ENCODE measurements at places on chromosomes 1 and 21.

DNA sequence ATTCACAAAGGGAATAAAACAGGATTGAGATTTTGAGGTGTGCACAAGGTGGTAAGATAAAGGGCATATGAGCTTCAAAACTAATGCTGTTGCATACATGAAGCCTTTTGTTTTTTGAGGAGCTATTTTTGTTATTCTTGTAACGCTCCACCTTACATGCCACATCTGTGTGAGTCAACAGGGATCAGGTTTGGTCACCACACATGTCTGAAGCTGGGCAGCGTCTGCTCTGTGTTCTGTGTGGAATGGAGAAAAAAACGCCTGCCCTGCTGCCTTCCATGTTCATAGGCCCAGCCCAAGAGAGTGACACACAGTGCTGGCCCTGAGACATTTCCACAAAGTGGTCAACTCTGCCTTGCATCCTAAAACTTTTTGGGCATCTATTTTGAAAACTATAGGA, 67.7 kb downstream of the MPZL1 start:
- peak; percentile 71 for DNase-seq

DNA sequence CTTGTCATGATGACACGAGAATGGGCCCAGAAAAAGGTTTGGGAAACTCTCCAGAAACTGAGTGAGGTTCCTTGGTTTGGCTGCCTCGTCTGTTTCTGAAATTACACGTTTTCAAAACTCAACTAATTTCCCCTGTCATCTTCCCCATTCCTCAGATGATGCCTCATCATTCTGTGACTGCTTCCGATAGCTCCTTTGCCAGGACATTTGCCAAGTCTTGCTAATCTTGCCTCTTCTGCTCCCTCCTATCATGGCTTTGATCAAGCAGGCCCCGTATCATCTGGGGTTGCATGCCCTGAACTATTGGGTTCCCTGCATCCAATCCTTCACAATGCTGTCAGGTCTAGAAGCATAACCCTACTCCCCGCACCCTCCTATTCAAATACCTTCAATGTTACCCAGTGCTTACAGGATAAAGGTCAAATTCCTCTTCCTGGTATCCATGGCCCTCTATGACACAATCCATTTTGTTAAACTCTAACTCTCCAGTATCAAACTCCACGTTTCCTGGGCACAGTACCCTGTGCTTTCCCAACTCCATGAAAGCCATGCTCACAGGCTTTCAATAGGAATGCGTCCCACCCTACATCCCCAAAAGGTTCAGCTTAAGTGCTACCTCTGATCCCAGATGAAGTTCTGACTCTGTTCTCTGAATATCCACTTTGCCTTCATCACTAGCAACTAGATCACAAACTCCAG, 22.2 kb upstream of the TMEM200B start:
- DNase-seq = peak; percentile 75

DNA sequence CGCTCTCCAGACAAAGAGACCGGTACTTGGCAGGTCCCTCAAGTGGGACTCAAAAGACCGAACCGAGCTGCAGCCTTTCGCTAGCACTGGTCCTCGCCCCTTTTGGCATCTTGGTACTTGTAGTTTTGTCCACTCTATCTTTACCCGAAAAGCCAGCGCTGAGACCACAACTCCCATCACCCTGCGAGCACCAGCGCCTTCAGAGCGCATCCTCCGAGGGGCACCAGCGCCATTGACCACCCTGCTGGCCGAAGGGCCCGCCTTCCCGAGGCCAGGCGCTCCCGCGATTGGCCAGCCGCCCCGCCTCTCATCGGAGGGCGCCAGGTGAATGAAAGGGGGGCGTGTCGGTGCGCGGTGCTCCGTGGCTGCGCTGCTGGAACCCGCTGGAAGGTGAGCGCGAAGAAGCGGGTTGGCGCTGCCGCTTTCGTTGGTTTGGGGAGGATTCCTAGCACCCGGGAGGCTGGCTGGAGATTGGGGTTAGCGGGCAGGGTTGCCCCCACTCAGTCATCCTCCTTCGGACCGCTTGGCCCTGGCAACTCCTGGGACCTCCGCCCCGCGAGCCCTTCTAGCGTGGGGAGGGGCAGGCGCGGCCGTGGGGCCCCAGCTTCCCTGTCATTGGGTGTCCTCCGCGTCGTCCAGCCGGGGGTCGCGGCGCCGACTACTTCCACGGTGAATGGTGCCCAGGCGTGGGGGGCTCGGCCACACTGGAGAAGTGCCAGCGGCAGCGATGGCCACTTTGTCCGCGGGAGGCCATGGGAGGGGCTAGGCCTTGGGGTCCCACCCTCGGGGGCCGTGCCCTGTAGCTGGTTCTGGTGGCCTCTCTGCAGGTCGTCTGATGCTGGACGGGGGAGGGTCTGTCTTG, at the start of gene ZBTB8B:
Gene ZBTB8B (plus strand): TSS at position 357 of the 862 bp plus-strand sequence. CDS start 5,553 bp downstream, outside the sequence.
- DNase-seq = peak; percentile 28

DNA sequence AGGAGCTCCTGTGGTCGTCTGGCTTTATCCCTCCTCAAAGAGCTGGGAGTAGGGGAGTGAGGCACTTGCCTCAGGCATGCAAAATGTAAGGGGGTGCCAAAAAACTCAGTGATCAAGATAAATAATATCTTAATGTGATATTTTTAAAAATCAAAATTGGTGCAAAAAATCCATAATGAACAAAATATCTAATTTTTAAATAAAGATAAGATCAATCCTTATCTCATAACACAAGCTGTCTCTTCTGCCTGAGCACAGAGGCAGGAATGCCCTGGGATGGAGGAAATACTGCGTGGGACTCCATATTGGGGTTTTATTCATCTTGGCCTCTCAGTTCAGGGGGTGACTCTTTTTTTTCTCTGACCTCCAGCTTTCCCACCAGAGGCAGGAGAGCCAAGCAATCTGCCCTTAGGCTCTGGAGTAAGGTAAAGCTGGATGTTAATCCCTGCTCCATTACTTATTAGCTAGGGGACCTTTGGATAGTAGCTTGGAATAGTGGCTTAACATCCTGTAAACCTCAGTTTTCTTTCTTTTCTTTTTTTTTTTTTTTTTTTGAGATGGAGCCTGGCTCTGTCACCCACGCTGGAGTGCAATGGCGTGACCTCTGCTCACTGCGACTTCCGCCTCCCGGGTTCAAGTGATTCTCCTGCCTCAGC, 77.3 kb upstream of the NFASC start:
- DNase-seq = no peak

DNA sequence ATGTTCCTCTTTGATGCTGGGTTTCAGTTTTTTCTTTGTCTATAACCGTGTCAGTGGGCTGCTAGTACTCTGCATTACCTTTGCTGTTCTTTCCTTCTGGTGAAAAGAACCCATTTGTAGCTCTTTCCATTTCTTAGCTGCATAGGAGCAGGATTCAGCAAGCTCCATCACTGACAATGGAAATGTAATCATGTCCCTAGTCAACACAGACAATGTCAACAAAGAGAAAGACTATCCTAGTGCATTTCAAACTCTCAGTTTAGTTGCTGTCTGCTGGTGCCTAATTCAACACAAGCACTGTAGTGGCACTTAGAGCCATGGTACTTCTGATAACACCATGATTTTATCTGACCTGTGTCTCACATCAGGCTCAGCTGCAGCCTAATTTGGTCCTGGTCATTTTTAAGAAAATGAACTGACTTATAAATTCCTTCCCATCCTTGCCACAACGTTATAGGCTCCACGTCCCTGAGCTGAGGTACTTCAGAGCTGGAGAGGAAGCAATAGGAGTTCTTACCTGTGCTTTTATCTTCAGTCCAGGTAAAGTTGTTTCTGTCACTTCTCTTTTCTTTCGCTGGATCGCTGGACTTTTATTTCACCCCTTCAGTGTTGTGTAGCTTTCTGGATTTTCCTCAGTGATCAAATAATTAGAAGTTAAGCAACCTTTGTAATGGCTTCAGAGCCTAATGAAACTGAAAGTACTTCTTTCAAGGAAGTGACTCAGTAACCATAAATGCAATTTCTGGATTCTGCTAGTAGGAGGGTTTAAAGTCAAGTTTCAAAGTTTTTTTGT, at the start of gene GBP3:
Gene GBP3 (minus strand): TSS at position 700 of the 793 bp plus-strand sequence. CDS start 2,145 bp downstream, outside the sequence.
- DNase-seq = peak; percentile 81

All from cardiac fibroblast (primary cell).